ENCODE measurements at places on chromosomes 3 and 15.
A peak's percentile ranks its signal among the peaks of the same experiment; 100 is the strongest.

DNA sequence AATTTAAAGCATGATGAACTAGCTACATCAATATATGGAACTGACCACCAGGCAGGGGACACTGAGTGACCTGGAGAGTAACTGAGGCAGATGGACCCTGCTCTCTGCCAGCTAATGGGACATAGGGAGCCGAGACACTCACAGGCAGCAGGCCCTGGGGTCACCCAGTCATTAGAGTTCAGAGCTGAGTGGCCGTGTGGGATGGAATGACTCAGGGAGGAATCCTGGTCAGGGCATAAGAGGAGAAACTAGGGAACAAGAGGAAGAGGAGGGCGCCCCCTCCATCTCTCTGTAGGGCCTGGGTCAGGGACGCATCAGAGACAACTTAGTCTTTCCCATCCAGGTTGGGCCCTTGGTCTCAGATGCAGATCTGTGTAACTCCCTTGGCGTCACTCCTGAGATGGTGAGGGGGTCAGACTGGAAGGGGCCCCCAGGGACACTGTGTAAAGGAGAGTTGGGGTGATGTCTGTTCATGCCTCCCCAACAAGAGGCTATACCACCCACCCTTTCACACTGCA lies 39.8 kb downstream of the CCDC12 start:
- peak; percentile 20 for DNase-seq

GRCh38 chr3:69408542-69408941 lies 22.7 kb upstream of the FRMD4B start:
- no peak for DNase-seq

DNA sequence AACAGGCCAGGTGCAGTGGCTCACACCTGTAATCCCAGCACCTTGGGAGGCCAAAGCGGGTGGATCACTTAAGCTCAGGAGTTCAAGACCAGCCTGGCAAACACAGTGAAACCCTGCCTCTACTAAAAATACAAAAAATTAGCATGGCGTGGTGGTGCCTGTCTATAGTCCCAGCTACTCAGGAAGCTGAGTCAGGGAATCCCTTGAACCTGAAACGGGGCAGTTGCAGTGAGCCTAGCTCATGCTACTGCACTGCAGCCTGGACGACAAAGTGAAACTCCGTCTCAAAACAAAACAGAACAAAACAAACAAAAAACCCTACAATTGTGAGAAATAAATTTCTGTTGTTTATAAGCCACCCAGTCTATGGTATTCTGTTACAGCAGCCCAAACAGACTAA lies 94.7 kb downstream of the PIK3CB start:
- no peak for DNase-seq

- peak; percentile 45 for DNase-seq
Measured at GRCh38 chr15:101156509-101157159, 95.2 kb downstream of the CHSY1 start.

- no peak for DNase-seq
Measured at GRCh38 chr3:133258358-133258757, 141.5 kb upstream of the BFSP2 start.

DNA sequence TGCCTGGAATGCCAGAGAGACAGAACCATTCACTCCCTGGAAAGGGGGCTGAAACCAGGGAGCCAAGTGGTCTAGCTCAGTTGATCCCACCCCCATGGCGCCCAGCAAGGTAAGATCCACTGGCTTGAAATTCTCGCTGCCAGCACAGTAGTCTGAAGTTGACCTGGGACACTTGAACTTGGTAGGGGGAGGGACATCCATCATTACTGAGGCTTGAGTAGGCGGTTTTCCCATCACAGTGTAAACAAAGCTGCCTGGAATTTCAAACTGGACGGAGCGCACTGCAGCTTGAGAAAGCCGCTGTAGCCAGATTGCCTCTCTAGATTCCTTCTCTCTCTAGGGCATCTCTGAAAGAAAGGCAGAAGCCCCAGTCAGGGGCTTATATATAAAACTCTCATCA lies 310.7 kb upstream of the DPPA4 start:
- DNase-seq: no peak

GRCh38 chr15:64288999-64289398 lies 67.0 kb downstream of the CSNK1G1 start:
- peak; percentile 63 for DNase-seq

DNA sequence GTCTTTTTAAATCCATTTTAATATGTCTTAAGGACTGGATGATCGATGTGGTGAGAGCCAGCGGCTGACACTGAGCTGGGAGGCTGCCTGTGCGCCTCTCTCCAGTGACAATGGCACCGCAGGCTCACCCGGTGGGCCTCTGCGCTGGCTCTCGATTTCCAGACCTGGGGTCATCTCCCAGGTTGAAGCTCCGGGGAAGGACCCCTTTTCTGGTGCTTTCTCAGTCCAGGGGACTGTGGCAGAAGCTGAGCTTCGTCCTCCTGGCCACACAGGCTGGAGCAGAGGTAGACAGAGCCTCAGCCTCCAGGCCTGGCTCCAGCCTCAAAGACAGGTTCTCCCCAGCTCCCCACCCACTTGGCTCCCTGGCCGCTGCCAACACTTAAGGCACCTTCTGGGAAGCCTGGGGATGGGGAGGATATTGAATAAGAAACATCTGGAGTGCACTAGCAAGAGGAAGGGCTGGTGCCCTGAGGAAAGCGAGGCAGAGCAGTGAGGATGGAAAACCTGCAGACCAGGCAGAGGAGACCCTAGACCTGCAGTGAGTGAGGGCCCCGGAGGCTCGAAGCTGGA lies 154.2 kb upstream of the SMAD3 start:
- DNase-seq: no peak

DNA sequence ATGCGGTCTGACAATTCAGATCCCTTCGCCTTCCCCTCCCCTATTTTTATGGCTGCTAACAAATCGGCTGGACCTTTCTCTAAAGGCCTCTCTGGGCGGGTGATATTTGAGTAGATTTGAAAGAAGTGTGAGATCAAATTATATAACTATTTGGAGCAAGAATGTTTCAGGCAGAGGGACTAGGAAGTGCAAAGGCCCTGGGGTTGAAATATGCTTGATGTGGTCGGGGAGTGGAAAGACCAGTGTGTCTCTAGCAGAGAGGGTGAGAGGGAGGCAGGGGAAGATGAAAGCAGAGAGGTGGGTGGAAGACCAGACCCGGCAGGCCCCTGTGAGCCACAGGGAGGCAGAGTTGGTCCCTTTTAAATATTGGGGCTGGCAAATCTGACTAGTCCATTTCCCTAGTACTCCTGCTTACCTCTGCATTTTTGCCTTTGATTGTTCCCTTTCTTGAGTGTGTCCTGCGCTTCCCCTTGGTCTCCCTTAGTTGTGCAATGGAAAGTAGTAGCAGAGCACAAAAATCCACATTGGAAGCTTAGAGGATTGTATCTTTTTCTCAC lies 32.3 kb downstream of the SLCO3A1 start:
- no peak for DNase-seq

DNA sequence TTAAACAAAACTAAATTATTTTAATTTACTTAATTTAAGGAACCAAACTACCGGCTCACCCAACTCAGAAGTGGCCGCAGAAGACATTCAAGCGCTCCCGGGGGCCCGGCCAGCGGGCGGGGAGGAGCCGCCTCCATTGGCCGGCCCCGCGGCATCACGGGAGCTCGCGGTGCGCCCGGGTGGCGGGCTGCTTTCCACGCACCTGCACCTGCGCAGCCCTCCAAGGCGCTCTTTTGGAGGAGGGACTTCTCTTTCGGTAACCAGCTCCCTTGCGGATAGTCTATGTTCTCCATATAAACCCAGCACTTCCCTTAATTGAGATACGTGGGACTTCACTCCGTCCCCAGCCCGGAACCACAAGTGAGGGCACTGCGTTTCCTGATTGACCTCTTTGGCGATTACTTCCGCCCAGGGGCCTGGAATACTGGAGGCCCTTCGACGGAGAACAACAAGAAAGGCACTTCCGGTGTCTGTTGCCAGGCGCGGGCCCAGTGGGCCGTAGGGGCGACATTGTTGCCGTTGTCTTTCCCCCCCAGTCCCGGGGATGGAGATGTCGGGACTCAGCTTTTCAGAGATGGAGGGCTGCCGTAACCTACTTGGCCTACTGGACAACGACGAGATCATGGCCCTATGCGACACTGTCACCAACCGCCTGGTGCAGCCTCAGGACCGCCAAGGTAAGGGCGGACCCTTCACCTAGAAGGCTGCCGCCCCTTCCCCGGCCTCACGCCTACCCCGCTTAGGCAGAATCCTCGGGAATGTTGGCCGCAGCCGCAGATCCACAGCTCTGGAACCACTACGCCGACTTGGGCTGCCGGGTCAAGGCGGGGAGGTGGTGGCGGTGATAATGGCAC lies at the start of gene C3orf38:
TSS of gene C3orf38 (plus strand) at position 451 of the 854 bp plus-strand sequence. CDS start at position 545, 94 bp downstream.
- peak; percentile 92 for DNase-seq

GRCh38 chr15:45397116-45397665 lies 18.8 kb upstream of the GATM start:
- no peak for DNase-seq

GRCh38 chr3:7573330-7573729 lies 712.4 kb downstream of the GRM7 start:
- DNase-seq: no peak

GRCh38 chr3:184514171-184514490 lies 47.5 kb upstream of the EPHB3 start:
- no peak for DNase-seq

DNA sequence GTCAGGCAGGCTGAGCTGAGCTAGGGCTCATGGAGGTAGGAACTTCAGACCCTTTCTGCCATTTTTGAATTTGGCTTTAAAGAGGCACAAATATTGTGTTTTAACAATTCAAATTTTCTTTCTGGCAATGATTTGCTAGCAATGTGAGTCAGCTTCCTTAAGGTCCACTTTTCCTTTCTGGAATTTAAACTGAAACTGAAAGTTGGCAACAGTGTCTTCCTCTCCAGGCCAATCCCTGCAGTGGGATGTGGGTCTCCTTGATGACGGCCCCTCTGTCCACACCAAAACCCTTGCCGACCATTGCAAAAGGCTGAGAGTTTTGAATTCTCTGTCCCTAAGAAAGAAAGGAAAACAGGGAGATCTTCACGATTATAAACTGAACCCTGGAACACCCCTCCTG lies 27.1 kb downstream of the RPSA start:
- DNase-seq: peak; percentile 49

- no peak for DNase-seq
Measured at GRCh38 chr3:15572138-15572537, 29.2 kb downstream of the HACL1 start.

GRCh38 chr15:100727291-100727851 lies 125.0 kb downstream of the ASB7 start:
- no peak for DNase-seq

DNA sequence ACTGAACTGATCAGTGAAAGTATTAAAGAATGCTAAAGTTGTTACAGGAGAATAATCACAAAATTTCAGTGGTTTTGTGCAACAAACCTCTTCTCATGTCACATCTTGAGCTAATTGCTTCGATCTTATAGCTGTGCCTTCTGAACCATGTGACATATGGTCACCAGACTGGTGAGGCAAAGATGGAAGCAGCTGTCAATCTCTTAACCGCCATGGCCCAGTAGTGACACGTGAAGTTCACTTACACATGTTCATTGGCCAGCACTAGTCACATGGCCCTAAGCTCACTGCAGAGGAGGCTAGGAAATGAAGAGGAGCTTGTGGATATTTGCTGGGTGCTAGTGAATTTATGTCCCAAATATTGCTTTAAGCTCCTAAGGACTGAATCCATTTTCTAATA lies 32.5 kb downstream of the BOC start:
- peak; percentile 36 for DNase-seq

DNA sequence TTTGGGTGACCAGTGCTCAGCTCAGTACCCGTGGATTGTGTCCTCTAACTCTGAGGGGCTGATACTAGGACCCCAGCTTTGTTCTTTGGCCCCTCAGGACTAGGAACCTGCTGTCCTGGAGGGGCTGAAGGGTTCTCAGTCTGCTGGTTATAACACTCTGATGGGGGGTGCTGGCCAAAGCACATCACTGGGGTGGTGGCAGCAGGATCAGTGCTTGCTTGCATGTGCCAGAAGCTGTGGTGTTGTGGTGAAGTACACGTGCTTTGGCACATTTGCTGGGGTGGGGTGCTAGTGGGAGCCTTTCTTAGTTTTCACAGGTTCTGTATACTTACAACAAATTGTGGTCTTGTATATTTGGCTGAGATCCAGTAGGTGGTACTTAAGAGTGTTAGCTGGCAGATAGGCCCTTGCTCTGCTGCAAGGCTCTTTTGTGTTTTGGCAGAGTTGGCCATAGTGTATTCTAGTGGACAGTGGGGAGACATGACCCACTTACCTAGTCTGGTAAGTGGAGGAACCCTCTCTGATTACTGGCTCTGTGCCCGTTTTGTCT lies 344.3 kb downstream of the EDEM1 start:
- no peak for DNase-seq

DNA sequence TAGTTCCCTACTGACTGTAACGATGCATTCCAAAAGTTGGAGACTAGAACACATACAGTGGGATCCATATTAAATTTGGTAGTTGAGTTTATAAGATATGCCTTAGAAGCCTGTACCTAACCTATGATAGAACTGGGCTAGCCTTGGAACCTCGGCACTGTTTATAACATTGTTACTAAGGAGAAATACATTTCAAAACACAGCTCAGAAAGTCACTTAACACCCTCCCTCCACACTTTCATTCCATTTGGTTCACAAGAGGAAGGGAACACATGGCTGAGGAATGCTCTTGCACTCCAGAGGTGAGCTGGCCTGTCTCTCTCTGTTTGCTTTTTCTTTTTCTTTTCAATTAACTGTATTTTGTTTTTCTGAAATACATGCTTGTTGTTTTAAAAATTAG lies 48.7 kb upstream of the TSC22D2 start:
- DNase-seq: peak; percentile 81

DNA sequence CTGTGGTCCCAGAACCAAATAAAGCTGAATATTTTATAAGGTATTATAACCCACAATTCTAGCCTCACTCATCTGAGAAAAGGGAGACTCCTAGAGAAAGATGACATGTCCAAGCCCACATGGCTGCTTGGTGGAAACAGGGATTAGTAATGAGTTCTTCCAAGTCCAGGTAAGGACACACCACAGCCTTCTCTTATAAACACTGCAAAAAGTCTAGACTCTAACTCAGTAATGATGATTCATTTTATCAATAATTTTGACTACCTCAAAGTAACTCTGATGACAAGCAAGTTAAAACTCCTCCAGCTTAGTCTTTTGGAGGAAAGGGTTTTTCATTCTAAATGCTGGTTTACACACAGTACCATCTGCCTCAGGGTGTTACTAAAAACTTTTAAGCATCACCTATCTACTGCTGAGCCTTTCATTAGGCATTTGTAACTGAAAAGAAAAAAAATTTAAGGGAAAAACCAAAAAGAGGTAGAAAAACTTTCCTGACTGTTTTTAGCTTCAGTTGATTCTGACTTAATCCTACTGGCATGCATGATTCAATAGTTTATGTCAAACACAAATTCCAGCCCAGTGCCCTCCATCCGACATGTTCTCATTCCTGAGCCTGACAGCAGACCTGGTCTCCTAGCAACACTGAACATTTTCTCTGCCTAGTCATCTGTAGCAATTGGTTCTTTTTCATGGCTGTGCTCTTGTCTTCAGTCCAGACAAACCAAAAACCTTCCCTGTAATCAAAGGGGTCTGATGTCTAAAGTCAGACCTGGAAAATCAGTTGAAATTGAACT lies 43.9 kb downstream of the P3H2 start:
- DNase-seq: peak; percentile 98

All from AG10803 (cell line).